ENCODE measurements at places on chromosomes 6 and 20.
A peak's percentile ranks its signal among the peaks of the same experiment; 100 is the strongest.

GRCh38 chr6:125526007-125526720 is 223.3 kb upstream of the HEY2 start:
- no peak overlapping the region for H3K4me3 ChIP-seq
- H3K27me3 ChIP-seq, result peaks cover 3% of the 10 kb centered on the region
- H3K27ac ChIP-seq, result no peak overlapping the region
- H3K36me3 ChIP-seq, result no peaks in the 10 kb centered on the region

- no peak for DNase-seq
- H3K4me1 ChIP-seq, result no peaks in the 10 kb centered on the region
- no peak overlapping the region for H3K4me3 ChIP-seq
- no peak overlapping the region for H3K27ac ChIP-seq
Observed at GRCh38 chr6:70270287-70271005, 32.4 kb downstream of the COL9A1 start.

- DNase-seq, result peak; percentile 33
- peak overlapping the region; percentile 84 for H3K27ac ChIP-seq
- peak overlapping the region; percentile 80 for H3K4me3 ChIP-seq
- peaks cover 18% of the 10 kb centered on the region for H3K36me3 ChIP-seq
- H3K4me1 ChIP-seq, result peaks cover 11% of the 10 kb centered on the region
- peaks cover 7% of the 10 kb centered on the region for H3K27me3 ChIP-seq
Observed at GRCh38 chr20:45969712-45970634, 2.0 kb downstream of the ZNF335 start.

GRCh38 chr6:75155631-75156030 is 50.2 kb downstream of the COL12A1 start:
- no peak for DNase-seq
- no peak overlapping the region for H3K27ac ChIP-seq
- H3K4me1 ChIP-seq, result no peaks in the 10 kb centered on the region
- no peaks in the 10 kb centered on the region for H3K36me3 ChIP-seq
- H3K4me3 ChIP-seq, result no peak overlapping the region
- H3K27me3 ChIP-seq, result no peaks in the 10 kb centered on the region

DNA sequence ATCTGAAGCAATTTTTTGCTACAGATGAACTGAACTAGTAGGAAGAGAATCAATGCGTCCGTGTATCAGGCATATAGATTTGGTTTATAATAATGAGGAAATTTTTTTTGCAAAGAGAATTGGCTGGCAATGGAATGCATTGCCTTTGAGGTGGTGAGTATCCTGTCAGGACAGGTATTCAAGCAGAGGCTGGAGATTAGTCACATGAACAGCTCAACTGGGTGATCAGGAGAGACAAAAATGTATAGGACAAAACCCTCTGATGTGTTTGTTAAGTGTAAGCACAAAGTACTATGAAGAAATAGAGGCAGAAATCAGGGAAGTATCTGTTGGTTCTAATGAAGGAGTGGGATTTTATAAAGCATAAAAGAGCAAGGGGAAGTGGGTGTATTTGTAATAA is 80.5 kb downstream of the ISM1 start:
- H3K36me3 ChIP-seq, result peaks cover 12% of the 10 kb centered on the region
- peaks cover 2% of the 10 kb centered on the region for H3K4me1 ChIP-seq
- H3K27me3 ChIP-seq, result peaks cover 2% of the 10 kb centered on the region
- DNase-seq, result no peak

DNA sequence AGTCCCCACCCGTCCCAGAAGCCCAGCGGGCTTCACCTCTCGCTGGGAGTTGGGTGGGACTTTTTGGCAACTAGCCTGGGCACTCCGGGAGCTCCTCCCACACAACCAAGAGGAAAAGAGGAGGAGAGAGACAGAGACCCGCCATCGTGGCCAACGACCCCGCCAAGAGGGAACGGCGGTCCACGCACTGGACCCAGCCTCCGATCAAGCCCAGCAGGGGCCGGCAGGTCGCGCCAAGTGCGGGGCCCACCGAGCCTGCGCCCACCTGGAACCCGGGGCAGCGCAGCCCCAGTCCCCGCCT is 3.0 kb upstream of the TMEM14C start:
- H3K36me3 ChIP-seq, result peaks cover 4% of the 10 kb centered on the region
- DNase-seq, result no peak
- H3K27ac ChIP-seq, result no peak overlapping the region
- no peak overlapping the region for H3K4me3 ChIP-seq
